ENCODE measurements at places on chromosomes 4 and X.
A peak's percentile ranks its signal among the peaks of the same experiment; 100 is the strongest.

DNA sequence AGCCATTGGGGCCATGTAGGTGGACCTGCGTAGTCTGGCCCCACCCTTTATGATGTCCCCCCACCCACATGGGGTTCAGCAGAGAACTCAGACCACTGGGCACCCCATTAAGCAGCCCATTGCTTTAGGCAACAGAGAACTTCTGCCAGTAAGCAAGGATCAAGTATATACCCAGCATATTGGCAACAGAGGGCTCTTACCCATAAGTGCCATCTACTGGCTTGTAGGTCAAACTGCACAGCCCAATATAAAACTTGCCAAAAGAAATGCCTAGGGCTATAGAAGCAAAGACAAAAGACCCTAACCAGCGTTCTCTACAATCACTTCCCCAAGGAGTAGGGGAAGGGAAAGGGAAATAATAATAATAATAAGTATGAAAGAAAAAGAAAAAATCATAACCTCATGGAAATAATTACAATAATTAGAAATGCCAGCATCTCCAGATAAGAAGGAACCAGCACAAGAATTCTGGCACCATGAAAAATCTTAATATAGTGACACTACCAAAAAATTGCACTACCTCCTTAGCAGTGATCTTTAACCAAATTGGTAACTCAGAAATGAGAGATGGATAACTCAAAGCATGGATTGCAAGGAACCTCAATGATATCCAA lies 1090.7 kb downstream of the FAT4 start:
- peak; percentile 42 for DNase-seq

DNA sequence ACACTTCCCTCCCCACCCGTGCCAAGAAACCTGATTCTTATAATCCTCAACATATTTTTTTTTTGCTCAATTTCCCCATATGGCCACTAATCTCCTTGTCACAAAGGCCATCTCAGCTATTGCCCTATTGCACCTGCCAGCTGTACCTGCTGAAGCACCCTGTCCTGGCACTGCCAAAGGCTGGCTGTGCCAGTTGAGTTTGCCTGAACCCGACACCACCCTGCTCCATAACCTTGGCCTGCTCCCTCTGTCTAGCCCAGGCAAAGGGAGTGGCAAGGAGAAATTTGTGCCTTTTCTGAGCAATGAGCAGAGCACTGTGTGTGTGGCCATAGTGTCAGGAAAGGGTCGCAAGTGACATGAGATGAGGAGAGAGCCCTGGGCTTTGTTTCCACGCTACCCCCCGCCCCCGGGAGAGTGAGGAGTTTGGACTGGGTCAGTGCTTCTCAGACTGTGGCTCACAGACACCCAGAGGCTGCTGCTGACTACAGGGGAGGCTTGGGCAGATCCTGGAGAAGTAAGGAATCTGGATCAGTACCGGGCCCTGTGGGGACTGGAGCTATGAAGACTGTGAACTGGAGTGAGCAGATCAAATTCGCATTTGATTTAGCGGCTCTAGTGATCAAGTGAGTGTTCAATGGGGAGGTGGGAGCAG lies 42.2 kb upstream of the HMGB3 start:
- DNase-seq = no peak

DNA sequence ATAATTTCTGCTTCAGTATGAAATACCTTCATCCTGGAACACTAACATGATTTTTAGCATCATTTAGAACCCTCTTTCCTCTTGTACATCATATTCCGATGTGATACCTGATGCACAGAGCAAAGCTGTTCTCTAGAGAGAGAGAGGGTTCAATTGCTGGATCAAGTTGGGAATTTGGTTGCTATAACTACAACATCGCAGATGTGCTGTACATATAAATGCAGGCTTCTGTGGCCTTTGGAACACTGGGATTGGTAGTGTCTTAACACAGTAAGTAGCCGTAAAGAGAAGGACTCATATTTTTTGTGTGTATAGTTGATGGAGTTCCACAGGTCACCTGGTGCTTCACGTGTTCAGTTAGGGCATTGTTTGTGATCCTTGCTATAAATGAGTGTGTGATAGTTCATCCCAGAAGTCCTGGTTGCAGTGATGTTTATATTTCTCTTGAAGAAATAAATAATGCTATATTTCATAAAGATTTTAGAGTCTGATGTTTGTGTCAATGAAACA lies 119.2 kb downstream of the RAPGEF2 start:
- no peak for DNase-seq

DNA sequence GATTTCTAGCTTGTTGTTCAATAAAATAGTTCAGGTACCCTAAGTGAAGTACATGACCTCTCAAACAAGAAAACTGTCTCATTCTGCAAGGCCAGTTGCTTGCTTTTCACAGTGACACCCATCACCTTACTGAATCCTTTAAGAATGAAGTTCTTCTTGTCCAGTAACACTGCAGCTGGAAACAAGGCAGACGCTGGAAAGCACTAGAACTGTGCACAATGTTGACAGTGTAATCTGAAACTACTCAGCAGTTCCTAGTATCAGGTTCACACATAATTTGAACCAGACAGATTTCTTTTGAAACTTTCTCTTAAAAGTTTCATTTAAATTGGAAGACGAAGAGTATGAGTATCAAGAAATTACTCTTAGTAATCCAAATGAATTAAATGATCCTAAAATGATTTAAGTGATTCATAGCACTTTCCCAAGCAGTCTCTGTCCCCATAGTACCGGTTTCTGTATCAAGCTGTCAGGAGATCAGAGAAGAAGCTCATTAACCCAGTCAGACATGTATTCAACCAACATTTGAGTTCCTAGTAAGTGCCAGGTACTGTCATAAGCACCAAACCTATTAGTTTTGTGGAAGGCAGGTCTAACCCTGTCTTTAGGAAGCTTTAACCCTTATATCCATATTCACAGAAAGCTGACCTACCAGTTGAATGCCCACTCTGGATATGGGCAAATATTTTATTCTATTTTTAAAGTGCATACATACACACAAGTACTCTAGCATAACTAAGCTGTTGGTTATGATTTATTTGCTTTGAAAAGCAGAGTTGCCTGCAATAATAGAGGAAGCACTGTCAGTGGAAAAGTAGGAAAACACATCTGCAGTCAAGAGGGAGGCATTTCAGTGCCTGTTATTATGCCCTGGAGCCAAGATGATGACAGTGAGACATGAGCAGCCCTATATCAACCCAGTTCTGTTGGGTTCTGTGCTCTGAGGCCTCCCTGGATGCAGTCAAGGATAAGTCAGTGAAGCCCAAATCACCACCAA lies 63.6 kb downstream of the PALLD start:
- DNase-seq = peak; percentile 60

GRCh38 chrX:41664375-41664901 lies 24.3 kb upstream of the GPR34 start:
- DNase-seq = no peak

GRCh38 chrX:70032792-70033191 lies 16.9 kb downstream of the AWAT2 start:
- no peak for DNase-seq

GRCh38 chr4:80198441-80198837 lies 1.1 kb downstream of the PRDM8 start:
- DNase-seq = no peak

Measured in EH (cell line).